NCI-H2227 treated with DMSO at 0.1 percent for 48 hours (cell line): ENCODE measurements at places on chromosomes 1 and 21.

DNA sequence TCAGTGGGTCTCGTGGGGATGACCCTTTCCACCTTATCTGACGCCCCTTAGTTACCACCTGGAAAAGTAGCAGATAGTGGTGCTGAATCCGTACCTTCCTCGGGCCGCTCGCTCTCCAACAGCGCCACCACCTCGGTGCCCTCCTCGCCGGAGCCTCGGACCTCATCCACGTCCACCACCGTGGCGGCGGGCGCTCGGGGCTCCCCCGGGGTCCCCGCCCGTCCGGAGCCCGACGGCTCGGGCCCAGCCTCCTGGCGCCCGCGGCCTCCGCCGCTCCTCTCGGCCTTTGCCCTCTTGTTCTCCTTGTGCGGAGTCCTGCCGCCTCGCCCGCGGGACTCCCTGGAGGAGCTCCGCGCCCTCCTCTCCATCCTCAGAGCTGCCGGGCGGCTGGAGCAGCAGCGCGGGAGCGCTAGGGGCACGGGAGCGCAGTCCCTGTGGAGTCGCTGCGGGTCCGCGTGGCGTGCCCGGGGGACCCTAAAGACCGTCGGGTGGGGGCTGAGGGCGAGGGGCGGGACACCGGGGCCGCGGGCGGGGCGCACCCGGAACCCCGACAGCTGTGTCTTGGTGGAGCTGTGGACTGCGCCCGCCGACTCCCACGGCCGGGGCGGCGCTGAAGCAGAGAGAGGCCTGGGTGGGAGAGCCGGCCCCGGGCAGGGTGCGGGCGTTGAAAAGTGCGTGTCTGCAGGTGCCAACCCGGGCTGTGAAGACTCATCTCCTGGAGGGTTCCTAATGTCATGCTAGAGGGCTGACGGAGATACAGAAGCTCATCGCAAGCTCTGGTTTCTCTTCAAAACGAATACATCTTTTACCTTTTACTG is at the start of gene NPHS2:
NPHS2 (minus strand) TSS at position 452 of the 818 bp plus-strand sequence; CDS start at position 368, 84 bp downstream.
- no peak for DNase-seq

DNA sequence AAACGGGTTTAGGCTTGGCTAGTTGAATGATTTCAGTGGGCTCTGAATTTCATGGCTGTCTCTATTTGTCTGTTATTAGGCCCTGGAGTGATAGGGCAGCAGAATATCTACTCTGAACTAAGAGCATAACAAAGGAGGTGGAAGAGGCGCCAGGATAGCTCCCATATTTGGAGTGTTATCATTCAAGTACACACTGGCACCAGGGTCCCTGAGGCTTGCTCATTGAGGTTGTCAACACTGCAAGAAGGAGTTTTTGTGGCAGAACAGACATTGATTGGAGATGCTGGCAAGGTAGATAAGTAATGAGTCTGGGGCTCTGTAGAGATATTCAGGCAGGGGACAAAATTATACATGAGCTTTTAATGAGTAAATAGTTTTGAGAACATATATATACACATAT is 1748.4 kb downstream of the MRPL39 start:
- no peak for DNase-seq

DNA sequence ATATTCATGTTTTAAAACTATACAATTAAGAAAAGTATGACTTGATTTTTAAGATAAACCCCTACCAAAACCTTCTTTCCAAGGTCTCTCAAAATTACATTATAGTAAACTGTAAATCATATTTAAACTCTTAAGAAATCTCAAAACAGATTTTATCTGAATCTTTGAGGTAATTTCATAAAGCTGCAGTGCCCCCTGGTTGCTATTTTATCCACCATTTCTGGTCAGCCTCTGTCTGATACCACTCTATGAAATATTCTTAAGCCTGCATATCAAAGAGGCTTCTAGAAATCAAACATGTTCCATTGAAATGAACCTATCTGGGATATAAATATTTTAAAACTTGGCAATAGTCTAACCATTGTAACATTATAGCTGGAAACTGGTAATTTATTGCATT is 317.3 kb downstream of the COL11A1 start:
- no peak for DNase-seq

DNA sequence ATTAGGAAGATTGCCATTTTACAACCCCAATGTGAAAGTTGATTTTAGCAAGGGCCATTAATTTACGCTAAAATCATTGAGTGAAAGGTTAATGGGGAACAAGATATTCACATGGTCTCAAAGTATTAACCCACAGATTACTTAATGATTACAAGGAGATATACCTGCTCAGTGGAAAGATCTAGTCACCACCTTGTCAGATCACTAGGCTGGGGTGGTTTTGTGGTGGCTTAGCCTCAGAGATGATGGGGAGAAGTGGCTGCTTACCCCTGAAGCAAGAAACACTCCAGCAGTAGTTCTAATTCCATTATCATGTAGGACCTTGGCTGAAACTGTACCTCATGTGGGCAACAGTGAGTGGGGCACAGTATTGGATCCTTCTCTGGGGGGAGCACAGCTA is 20.1 kb upstream of the TRIM33 start:
- no peak for DNase-seq

DNA sequence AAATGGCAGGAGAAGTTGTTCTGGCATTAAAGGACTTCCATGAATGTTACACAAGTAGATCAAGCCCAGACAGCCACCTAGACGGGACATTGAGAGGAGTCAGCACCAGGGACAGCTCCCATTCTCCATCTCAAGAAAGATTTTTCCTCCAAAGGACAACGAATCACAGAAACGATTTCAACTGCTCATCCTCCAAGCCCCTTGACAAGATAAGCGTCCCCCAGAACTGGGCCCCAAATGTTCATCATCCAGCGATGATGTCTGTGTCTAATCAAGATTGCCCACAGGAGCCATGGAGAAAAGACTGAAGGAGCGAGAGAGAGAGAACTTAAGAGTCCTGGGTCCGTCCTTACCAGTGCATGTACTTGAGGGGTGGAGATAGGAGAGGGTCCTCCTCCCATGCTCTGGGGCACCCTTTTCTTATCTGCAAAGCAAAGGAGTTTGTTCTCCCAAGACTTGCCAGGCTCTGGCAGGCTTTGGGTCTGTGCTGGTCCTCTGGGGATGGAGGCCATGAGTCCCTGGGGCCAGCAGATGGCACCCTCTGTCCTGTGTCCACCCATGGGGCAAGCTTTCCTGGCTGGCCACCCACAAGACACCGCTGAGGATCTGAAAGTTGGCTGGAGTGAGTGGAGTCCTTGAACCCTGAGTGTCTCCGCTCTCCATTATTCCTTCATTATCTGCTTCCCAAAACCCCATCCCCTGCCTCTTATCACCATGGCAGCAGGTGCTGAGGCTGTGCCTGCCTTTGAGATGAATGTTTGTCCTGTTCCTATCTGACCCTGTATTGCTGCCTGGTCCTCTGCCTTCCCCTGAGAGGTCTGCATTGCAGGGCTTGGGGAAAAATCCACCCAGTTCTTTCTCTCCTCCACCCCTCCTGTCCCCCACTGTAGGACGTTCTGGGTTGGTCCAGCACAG is 164.6 kb downstream of the ACTL8 start:
- DNase-seq: peak; percentile 9

GRCh38 chr1:172946814-172947507 is 103.8 kb downstream of the TNFSF18 start:
- no peak for DNase-seq

GRCh38 chr1:155016231-155016831 is 13.7 kb downstream of the ZBTB7B start:
- no peak for DNase-seq

DNA sequence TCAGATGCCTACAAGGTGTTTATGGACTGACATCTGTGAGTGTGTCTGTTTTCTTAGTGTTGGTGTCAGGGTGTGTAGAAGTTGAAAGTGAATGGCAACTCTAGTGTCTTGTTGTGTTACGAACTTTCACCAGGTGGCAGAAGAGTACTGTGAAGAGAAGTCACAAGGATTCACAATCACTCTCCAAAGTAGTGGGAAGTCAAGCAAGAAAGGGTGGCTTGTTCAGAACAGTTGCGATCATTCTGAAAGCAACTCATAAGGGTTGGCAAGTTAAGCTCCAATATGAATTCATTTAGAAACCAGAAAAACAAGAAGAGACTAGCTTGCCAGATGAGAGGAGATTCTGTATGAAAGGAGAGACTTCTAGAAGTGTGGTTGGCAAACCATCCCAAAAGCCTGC is 86.1 kb downstream of the FASLG start:
- no peak for DNase-seq

DNA sequence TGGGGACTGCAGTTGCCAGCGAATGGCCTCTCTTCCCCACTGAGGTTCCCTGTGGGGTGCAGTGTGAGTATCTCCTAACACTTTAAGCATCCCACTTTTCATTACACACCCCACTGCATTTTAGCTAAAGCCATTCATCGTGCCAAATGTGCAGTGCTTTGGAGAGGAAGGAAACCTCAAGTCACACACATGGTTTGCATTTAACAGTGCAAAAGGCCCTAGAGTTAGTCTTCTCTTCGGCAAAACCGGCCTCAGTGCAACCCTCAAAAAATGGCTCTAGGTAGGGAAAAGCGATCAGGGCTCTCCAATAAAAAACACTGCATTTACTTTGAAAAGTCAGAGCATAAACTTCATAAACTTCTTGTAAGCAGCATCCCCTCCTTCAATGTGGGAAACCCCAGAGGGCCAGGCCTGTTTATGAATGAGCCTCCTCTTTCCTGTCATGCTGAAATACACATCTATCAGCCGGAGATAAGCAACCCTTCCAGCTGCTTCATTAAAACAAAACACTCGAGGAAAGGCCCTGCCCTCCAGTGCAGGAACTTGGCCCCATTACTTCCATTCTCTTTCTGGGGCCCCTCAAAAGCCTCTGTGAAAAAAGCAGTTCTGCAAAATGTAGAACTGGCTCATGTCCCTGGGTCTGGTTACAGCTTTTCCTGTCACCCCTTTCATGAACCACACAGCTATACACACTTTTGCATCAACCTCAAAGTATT is 184.0 kb downstream of the CDC7 start:
- no peak for DNase-seq

- no peak for DNase-seq
These were observed 5.9 kb upstream of the BCL2L15 start for GRCh38 chr1:113893267-113893666.

DNA sequence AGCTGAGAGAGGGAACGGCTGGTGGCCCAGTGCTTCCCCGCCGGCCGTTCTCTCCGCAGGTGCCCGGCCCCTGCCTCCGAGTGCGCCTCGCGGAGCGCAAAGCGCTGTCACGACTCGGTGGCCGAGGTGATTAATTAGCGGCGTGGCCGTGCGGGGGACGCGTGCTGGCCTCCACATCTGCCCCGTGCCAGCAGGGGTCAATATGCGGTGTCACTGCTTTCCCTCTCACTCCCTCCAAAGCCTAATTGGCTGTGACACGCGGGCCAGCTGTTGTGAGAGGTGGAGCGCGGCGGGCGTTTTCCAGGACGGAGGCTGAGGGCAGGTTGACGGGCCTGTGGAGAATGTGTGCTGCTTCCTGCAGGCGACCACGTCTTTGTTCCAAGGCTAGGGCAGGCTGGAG is 239.0 kb downstream of the LMX1A start:
- DNase-seq: no peak

DNA sequence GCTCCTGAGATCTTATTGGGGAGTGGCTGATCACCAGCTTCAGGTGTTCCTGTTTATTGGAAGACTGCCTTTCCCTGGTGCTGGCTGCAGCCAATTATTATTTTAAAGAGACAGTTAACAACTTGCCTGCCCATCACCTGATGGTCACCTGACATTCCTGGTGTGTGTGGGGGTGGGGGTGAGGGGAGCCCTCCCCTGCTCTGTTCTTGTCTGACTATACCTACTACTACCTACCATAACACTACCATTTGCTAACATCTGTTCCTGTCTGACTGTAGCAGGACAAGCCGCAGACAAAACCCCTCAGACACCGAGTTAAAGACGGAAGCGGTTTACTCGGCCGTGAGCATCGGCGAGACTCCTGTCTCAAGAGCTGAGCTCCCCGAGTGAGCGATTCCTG is 54.9 kb upstream of the NBPF3 start:
- DNase-seq: no peak

DNA sequence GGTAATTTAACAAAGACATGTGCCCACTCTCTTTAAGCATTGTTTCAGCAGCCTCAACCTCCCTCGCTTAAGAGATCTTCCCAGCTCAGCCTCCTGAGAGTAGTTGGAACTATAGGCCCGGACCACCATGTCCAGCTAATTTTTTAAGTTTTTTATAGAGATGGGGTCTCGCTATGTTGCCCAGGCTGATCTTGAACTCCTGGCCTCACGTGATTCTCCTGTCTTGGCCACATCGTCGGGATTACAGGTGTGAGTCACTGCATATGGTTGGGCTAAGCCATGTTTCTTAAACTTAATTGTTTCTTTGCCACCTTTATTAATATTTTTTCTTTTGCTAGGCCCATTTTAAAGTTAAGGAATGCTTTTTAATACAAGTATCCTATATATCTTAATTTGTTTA is 18.6 kb upstream of the AGPAT3 start:
- no peak for DNase-seq

- DNase-seq: no peak
These were observed 1495.3 kb downstream of the MRPL39 start for GRCh38 chr21:24112020-24112419.

DNA sequence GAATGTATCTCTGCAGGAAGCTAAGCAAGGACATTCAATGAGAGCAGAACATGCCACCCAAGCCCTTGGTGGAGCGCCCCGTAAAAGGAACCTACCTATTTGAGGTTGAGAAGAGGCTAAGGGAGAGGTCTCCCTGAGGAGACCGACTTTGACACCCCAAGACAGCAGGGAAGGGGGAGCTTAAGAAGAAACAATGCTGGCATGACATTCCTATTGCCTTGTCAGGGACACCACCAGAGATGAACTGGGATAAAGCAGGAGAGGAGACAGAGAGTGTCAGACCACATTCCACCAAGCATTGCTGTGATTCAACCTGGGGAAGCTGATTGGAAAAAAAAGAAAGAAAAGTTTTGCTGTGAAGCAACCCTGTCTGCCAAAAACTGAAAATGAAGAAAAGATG is 13.3 kb upstream of the S100A2 start:
- no peak for DNase-seq

DNA sequence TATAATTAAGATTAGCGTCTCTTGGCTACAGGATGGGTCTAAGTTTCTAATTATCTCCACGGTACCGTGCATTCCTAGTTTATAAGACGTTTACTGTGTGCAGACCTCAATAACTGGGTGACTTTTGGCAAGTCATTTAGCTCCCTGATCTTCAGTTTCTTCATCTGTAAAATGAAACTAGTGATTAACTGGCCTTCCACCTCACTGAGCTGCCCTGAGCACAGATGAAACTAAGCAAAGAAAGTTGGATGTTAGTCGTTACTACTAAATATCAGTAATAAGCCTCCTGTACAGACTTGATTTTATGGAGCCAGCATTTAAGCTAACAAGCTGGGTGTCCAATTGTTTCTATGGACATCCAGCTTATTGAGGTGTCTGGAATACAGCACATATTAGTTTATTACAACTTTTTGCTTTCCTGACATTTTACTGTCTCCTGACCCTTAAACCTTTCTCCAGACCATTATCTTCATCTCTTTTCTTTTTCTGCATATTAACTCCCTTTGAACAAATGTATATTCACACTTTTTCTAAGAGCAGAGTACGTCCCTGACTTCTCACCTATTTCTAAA is 1.1 kb downstream of the CR2 start:
- no peak for DNase-seq
